Stimulated activated CD4-positive, alpha-beta T cell treated with anti-CD3 and anti-CD28 coated beads, Interleukin-12 subunit alpha, Interleukin-12 subunit beta, amount 100 ng/mL, for 24 hours (primary cell): ENCODE measurements at places on chromosomes 1 and 21.
A peak's percentile ranks its signal among the peaks of the same experiment; 100 is the strongest.

- no peak for DNase-seq
Observed at GRCh38 chr21:34950980-34951379, 98.1 kb downstream of the RUNX1 start.

GRCh38 chr1:230308039-230308438 is 118.1 kb downstream of the PGBD5 start:
- DNase-seq, result no peak

DNA sequence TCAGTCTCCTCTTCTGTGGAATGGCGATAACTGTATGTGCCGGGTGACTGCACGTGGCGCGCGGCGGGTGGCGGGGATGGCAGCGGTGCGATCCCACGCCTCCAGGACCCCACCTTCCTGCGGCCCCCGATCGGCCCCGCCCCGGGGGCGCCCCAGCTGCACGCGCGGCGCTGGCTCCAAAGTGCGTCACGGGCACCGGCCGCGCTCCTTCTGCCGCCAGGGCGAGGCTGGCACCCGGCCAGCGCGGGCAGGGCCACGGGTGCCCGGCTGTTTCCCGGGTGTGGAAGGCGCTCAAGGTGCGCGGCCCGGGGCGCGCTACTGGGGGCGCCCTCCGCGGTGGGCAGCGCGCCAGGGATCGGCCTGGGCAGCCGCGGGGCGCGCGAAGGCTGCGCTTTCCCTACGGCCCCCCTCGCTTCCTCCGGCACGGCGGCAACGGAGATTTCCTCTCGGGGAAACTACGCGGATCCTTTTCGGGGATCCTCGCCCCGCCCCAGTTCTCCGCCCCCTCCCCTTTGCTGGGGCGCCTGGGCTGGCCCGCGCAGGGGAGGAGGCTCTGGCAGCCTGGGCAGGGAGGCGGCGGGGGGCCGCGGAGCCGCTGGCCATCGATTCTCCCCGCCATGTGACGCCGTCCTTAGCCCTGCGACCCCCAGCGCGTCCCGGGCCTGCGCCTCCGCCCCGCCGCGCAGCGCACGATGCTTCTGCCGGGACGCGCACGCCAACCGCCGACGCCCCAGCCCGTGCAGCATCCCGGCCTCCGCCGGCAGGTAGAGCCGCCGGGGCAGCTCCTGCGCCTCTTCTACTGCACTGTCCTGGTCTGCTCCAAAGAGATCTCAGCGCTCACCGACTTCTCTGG is at the start of gene EVA1C:
Gene EVA1C, plus strand, starts transcription at position 545 of the 853 bp plus-strand sequence. Its CDS starts 148 bp downstream, at position 693.
- peak; percentile 71 for DNase-seq

DNA sequence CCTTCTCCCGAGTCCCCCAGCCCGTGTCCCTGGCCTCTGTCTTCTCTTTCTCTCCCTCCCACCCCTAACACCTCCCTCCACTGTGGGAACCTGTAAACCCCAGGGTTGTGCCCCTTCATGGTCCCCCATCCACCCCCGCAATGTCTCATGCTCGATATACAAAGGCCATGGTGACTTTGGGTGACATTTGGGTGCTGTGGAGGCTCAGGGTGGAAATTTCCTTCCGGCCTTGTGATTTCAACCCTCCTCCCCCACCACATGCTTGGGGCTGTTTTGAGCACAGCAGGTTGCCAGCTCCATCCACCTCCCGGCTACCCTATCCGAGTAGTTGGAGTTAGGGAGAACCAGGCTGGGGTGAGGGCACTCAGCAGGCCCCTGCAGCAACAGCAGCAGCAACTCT is 25.7 kb upstream of the VPS13D start:
- peak; percentile 33 for DNase-seq

DNA sequence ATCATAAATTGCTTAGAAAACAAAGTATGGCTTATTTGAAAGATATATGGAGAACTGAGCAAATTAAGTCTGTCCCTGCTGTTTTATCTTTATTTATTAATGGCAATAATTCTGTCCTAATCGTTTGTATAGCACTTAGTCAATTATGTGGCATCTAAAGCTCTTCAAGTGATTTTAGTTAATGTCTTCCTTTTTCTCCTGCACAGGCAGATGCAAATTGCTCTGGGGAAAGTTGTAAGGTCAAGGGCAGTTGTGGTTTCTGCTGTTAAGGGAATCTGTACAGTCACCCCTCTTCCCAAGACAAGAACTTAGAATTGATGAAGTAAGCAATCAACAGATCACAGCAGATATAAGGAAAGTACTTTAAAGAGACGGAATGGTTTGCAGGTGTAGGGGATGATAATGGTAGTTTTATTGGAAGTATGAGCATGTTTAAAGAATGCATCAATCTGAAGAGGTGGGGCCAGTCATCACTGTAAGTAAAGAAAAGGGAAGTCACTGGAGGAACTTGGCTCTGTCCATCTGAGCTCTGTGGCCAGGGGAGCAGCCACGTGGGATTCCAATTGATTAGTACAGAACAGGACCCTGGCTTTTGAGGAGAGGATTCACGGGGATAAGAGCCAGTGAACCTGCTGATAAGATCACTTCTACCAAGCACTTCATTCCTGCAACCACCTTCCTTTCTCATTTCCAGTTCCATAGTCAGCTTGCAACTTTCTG is 116.0 kb upstream of the KCNJ6 start:
- no peak for DNase-seq

DNA sequence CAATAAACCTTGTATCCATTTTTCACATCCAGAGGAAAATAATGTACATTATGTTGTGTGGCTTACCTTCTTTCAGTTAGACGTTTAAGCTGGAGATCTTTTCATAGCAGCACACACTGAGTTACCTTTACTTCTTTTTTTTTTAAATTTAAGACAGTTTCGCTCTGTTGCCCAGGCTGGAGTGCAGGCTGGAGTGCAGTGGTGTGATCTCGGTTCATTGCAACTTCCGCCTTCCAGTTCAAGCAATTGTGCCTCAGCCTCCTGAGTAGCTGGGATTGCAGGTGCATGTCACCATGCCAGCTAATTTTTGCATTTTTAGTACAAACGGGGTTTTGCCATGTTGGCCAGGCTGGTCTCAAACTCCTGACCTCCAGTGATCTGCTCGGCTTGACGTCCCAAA is 7.4 kb upstream of the CAMTA1 start:
- no peak for DNase-seq

- no peak for DNase-seq
Observed at GRCh38 chr1:86868477-86868876, 45.4 kb downstream of the SELENOF start.

- no peak for DNase-seq
Observed at GRCh38 chr1:226788965-226789364, 49.9 kb upstream of the ITPKB start.
